ENCODE measurements at places on chromosomes 3 and 15. TPM values are rescaled to one million over a fixed set of nuclear protein-coding genes. Genes with fewer than 3 reads are reported as not detected.

DNA sequence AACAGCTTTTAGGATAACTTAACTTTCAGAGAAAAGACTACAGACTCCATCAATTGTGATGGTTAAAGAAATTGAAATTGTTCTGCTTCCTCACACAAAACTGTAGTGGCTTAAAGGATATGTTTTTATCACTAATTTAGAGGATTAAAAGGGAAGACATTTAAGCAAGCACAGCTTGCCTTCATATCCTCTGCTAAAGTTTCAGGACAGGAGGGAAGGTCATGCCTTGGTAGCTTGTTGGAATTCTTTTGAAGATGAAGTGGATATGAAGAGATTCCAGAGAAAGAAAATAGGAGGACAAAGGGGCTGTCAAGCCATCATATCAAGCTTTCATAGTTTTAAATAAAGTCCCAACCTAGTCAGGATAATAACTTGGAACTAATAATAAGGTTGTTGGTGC is 33.1 kb downstream of the CCDC80 start:
- no peak for DNase-seq

GRCh38 chr3:126022741-126023359 is 53.9 kb downstream of the ROPN1B start:
- no peak for DNase-seq

DNA sequence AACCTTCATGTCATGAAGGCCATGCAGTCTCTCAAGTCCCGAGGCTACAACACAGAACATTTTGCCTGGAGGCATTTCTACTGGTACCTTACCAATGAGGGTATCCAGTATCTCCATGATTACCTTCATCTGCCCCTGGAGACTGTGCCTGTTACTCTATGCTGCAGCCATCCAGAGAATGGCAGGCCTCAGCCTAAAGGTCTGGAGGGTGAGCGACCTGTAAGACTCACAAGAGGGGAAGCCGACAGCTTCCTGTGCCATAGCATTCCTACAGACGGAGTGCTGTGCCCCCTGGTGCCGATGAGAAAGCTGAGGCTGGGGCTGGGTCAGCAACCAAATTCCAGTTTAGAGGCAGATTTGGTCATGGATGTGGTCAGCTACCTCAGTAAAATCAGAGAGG is 51.3 kb upstream of the CADPS start:
- no peak for DNase-seq

DNA sequence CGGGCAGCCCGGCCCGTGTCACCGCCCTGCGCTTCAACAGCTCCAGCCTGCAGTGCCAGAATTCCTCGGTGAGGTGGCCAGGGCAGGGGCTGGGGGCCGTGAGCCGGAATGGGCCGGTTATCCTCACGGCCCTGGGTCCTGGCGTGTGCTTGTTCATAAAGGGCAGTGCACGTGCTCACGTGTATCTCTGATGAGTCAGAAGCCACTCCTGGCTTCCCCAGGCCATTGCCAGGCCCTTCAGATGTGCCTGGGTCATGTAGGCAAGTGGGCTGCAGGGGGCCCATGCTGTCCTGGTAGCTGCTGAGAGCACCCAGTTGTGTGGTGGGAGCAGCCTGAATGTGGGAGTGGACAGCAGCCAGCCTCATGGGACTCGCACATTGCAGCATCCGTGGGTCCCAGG is 29.2 kb downstream of the PLXNA1 start:
- DNase-seq: no peak

- no peak for DNase-seq
Measured at GRCh38 chr3:39809181-39809994, at the start of gene MYRIP. Gene MYRIP, plus strand, starts transcription at chr3:39809609. Its CDS starts 91,208 bp downstream, at chr3:39900817.

DNA sequence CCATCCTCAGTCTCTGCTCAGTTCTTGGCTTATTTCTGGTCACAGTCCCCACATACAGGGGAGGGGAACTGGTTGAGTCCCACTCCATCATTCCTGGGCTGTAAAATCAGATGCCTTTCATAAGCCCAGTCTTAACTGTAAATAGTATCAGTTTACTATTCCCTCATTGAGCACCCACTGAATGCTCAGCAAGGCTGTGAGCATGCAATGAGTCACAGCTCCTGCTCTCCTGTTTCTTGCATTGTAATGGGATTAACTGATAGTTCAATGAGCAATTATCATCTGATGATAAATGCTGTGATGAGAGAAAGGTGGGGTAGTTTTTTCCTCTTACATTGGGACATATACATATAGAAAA is 113.6 kb upstream of the TPM1 start:
- no peak for DNase-seq

GRCh38 chr3:44055951-44056350 is 185.7 kb upstream of the TOPAZ1 start:
- DNase-seq: no peak

GRCh38 chr15:71885390-71885789 is 75.0 kb downstream of the NR2E3 start:
- DNase-seq: no peak

DNA sequence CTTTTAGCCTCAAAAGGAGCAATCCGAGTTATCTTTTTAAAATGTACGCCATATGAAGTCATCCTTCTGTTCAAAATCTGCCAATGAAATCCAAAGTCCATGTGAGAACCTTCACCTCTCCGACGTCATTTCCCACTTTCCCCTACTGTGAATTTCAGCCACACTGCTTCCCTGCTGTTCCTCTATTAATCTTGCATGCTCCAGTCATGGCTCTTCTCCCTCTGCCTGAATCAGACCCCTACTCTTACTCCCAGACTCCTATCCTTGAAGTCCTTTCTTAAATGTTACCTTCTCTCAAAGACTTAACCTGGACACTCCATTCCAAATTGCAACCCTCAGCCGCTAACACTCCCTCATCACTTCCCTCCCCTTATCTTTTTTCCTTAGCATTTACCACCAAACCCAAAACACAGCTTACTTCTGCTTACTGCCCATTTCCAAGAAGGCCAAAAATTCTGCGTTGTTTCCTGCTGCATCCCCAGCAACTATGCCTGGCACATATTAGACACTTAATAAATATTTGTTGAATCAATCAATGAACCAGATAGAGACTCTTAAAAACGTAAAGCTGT is 1.2 kb downstream of the NKIRAS1 start:
- DNase-seq: no peak

- no peak for DNase-seq
Measured at GRCh38 chr3:65473736-65474135, 565.0 kb downstream of the MAGI1 start.

DNA sequence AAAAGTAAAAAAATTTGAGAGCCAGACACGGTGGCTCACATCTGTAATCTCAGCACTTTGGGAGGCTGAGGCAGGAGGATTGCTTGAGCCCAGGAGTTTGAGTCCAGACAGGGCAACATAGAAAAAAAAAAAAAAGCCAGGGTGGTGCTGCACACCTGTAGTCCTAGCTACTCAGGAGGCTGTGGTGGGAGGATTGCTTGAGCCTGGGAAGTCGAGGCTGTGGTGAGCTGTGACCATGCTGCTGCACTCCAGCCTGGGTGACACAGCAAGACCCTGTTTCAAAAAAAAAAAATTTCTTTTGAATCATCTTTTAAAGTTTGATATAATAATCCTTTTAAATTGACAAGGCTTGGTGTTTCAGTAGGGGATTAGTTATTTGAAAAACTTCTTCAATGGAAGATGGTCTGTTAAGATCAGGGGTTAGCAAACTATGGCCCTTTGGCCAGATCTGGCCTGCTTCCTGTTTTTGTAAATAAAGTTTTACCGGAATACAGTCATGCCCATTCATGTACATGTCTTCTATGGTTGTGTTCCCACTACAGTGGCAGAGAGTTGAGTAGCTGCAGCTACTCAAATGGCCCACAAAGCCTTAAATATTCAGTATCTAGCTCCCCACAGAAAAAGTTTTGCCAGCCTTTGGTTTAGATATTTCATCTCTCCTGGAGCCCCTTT is 28.9 kb downstream of the CDAN1 start:
- DNase-seq: no peak

DNA sequence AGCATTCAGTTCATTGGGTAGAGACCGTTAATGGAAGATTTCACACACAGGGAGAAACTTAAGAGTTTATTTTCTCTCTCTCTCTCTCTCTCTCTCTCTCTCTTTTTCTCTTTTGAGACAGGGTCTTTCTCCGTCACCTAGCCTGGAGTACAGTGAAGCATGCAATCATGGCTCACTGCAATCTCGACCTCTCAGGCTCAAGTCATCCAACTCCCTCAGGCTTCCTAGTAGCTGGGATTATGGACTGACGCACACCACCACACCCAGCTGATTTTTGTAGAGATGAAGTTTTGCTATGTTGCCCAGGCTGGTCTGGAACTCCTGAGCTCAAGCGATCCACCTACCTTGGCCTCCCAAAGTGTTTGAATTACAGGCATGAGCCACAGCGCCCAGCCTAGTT is 1.6 kb downstream of the WDR72 start:
- DNase-seq: no peak

GRCh38 chr3:29011441-29011840 is 269.4 kb upstream of the RBMS3 start:
- no peak for DNase-seq

- DNase-seq: no peak
Measured at GRCh38 chr3:44318891-44319311, 19.7 kb upstream of the TCAIM start.

DNA sequence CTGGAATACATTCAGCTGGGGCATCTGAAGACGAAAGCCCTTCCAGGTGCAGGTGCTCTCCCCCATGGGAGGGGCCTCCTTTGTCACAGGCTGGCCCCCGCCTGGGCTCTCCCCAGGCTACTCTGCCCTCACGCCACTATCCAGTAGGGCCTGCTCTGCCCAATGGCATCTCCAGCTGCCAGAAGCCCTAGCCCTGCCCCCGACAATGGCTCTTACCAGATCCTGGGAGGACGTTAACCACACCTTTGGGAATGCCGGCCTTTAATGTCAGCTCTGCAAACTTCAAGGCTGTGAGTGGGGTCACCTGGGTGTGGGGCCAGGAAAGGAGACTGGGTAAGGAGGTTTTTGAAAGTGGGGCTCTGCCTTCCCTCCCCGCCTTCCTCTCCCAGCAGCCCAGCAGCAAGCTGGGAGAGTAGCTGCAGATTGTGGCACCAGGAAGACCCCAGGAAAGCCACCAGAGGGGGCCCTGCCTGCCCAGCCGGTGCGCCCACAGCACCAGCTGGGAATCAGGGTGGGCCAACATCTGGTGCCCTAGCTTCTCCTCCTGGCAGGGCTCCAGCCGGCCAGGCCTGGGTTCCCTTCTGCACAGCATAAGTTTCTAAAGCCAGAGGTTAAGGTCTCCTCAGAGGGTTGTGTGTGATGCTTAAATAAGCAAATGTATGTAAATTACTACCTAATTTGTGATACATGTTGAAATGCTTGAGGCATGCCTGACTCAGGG is 40.4 kb upstream of the SLC41A3 start:
- no peak for DNase-seq

DNA sequence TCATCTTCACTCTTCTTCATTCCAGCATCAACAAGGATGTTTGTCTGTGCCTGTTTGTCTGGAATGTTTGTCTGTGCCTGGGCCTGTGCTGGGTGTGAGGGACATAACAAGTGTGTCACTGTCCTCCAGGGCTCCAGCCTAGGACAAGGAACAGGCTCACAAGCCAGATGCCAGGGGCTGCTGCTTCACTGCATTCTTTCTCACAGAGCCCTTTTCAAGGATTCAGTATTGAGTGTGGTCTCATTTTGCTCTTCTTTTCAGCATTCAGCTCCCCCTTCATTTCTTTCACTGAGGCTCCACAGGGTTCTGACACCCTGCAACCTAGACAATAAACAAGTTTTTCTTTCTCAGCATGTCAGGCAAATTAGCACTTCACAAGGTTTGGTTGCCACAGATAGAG is 43.6 kb upstream of the KY start:
- no peak for DNase-seq

DNA sequence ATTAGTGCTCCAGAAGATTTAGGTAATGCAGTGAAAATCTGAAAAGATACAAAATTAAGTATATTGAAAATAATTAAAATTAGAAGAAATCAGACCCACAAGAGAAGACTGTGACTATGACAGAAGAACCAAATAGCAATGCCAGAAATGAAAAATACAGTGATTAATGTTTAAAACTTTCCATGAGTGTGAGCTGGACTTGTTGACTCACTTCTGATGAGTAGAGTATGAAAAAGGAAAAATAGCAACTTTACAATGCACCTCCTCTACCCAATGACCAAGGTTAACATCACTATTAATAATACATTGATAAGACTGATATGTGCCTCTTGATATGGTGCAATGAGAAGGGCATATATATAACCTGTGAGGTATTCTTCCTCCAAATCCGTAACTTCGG is 39.3 kb upstream of the SLC22A13 start:
- no peak for DNase-seq

DNA sequence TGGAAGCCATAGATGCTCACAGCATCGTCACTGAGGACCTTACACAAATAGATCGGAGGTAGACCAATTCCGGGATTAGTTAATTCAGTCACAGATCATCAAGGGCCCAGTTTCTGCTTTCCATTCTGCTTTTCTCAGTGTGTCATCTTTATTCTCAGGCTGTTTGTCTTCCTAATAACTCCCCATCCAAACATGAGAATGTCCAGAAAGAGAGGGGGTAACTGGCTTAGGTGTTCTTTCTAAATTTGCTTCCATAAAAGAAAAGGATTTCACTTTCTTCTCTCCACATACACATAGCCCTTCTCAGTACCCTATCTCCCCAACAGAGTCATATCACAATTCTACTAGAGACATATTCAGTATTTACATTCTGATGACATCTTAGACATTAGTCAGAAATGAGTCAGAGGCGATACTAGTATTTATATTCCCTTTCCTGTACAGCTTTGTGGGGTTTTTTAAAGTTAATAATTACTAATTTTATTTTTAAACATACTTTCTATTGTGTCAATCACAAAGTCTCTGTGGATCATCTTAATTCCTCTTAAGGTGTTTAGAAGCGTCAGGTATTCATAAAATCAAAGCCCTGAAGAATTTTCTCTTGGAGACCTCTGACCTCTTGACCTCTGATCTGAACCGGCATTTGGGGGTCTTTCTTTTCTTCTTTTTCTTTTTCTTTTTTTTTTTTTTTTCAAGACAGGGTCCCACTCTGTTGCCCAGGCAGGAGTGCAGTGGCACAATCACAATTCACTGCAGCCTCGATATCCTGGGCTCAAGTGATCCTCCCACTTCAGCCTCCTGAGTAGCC is 24.3 kb upstream of the IL12A start:
- DNase-seq: no peak

DNA sequence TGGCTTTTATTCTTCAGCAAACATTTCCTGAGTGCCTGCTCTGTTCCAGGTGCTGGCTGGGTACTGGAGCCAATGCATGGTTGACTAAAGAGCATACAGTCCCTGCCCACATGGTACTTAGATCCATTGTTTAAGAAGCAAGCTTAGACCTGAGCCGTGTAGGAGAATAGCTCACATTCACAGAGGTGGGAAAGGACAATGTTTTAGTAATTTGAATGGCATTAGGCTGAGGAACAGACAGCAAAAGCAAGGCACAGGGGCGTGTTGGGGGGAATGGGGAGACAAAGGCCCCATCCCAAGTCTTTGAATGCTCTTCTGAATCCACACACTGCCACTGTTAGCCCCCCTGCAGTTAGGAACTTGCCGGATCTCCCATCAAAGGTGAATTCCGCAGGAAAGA is 388.2 kb upstream of the RGMA start:
- no peak for DNase-seq

- no peak for DNase-seq
Measured at GRCh38 chr3:37190667-37191066, 16.3 kb upstream of the LRRFIP2 start.

GRCh38 chr3:94965867-94966475 is 903.1 kb downstream of the NSUN3 start:
- no peak for DNase-seq

STX19 gene
- total RNA-seq: not detected

CMC1 gene
- total RNA-seq: 6.6 TPM

TNFSF10 gene
- 9.5 TPM for total RNA-seq

DOCK3 gene
- 1.1 TPM for total RNA-seq

BOC gene
- not detected for total RNA-seq

ST6GAL1 gene
- total RNA-seq: 27.6 TPM

DNAH1 gene
- total RNA-seq: 50.7 TPM

TEX9 gene
- 1.3 TPM for total RNA-seq

IL1RAP gene
- 14.7 TPM for total RNA-seq

SPINK8 gene
- not detected for total RNA-seq
